ENCODE measurements at places on chromosomes 5 and 9.

GRCh38 chr5:93632327-93632726, 49.3 kb downstream of the NR2F1 start:
- DNase-seq = no peak

DNA sequence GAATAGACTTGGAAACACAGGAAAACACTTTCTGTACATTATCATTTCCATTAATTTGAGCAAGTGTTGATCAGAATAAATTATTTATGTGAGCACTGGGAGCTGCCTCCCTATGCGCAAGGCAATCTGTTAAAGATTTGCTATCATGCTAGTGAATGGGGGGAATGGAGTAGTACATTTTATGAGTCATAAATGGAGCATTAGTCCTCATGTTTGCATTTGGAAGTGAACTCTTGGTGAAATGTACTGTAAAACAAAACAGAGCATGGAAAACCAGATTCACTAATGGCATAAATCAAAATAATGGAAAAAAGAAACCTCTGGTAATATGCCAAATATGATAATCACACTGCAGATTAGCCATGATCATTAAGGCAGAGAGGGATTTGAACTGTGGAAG, 40.5 kb upstream of the TMC1 start:
- no peak for DNase-seq

DNA sequence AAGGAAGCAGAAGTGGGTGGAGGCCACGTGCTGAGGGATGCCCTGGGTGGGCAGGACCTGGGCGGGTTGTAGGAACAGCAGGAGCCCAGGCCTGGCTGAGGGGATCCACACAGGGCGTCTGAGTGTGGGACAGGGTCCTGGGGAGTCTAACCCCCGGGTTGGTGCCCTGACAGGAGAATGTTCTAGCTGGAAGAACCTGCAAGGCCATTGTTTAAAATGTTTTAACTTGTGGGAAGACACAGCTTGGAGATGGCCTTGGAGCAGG, 33.9 kb upstream of the SUSD3 start:
- DNase-seq = no peak

DNA sequence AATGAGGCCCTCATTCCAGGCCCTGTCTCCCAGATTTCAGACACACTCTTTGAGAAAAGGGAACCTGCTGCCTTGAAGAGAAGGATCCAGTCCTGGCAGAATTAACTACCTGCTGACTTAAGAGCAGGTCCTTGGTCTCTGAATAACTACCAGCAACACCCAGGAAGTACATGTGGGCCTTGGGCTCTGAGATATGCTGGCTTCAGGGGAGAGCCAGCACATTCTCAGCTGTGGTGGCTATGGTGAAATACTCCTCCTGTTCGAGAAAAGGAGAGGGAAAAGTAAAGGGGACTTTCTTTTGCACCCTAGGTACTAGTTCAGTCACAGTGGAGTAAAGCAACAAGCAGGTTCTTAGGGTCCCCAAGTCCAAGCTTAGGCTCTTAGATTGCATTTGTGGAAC, 120.0 kb downstream of the HMHB1 start:
- DNase-seq = no peak

- DNase-seq = no peak
Observed at GRCh38 chr5:103951776-103952175, 389.2 kb upstream of the NUDT12 start.

GRCh38 chr5:171427318-171428167, 8.1 kb downstream of the FGF18 start:
- DNase-seq = no peak

- DNase-seq = no peak
Observed at GRCh38 chr9:127561491-127562278, 50.4 kb upstream of the STXBP1 start.

GRCh38 chr9:23658376-23659258, 167.4 kb downstream of the ELAVL2 start:
- DNase-seq = no peak

DNA sequence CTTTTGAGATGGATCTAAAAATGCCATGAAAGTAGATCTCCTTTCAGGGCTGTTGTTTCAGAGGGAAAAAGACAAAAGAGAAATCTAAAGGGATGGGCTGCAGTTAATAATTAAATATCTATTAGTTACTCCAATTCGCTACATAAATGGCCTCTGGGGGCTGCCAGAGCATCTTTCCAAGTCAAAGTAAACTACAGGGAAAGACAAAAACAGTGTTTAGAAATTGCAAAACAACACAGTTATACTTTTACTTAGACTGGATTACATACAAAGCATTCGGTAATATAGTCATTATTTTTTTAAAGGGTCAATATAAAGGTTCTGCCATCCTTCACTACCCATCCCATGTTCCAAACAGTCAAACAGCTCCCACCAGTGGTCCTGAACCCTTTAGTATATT, 853.5 kb upstream of the DMAC1 start:
- no peak for DNase-seq

GRCh38 chr5:112116371-112116770, 302.7 kb downstream of the EPB41L4A start:
- no peak for DNase-seq

- DNase-seq = no peak
Observed at GRCh38 chr9:125151730-125152129, 8.4 kb upstream of the SCAI start.

DNA sequence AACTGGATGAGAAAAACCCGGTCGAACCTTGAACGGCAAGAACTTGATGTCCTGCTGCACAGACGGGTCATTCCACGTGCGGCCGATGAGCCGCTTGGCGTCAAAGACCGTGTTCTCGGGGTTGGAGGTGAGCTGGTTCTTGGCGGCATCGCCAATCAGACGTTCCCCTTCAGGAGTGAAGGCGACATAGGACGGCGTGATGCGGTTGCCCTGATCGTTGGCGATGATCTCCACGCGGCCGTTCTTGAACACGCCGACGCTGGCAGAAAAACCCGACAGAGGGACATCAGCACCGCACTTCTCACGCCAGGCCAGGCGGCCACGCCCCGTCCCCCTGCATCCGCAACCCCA, 519 bp downstream of the HSPA5 start:
- peak; percentile 15 for DNase-seq

GRCh38 chr5:91129748-91130147, 253.4 kb downstream of the ARRDC3 start:
- DNase-seq = no peak

- no peak for DNase-seq
Observed at GRCh38 chr5:2776337-2777302, 25.1 kb upstream of the IRX2 start.

DNA sequence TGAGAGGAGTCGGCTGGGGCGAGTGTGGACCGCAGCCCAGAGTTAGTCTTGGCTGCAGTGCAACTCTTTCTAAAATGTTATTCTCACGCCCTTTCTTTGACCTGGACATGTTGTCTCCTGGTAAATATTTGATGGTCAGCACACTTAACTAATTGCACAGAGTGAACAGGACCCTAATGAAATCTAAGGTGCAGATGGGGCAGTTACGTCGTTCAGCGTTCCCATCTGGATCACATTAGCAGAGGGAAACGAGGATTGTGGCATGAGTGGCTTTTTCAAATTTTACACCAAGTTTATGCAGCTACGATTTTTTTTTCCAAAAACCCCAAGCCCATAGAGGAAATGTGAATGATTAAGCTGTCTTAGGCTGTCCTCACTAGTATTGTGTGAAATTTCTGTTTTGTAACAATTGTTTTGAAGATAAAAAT, 483 bp downstream of the C9orf85 start:
- no peak for DNase-seq

GRCh38 chr5:50929174-50929573, 262.7 kb downstream of the PARP8 start:
- DNase-seq = no peak

- no peak for DNase-seq
Observed at GRCh38 chr5:73820326-73820725, 194.3 kb downstream of the ARHGEF28 start.

DNA sequence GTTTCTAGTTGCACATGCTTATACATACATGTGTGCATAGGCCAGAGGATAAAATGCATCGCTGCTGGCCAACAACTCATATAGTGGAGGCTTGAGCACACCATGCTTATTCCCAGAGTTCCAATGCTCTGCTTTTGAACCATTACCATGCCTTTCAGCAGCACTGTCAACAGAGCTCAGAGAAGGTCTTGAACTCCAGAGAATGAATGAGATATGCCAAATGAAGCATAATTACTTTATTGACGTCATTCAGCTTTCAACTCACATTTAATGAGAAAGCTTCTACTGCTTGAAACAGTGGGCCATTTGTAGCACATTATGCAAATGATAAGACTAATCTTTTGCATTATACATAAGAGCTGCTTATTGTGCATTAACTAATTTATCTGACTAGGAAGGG, 765.3 kb upstream of the GRAMD2B start:
- DNase-seq = no peak

GRCh38 chr5:85671223-85671970, 946.3 kb upstream of the COX7C start:
- no peak for DNase-seq

DNA sequence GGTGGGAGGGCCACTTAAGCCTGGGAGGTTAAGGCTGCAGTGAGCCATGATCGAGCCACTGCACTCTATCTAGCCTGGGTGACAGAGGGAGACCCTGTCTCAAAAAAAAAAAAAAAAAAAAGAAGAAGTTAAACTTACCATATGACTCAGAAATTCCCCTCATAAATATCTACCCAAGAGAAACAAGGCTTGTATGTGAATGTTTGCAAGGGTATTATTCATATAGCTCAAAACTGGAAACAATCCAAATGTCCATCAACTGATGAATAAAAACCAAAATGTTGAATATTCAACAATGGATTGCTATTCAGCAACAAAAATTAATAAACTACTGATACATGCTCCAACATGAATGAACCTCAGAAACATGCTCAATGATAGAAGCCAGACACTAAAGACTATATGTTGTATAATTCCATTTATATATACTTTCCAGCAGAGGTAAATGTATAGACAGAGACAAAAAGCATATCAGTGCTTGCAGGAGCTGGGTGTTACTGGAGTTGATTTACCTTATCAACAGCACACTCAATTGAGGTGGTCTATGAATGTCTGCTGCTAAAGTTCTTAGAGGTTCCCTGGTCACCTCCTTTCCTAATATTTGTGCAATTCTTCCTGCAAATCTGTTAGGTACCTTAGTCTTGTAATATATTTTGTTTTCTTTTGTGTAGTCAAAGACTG, 5.3 kb upstream of the SREK1 start:
- DNase-seq = no peak

DNA sequence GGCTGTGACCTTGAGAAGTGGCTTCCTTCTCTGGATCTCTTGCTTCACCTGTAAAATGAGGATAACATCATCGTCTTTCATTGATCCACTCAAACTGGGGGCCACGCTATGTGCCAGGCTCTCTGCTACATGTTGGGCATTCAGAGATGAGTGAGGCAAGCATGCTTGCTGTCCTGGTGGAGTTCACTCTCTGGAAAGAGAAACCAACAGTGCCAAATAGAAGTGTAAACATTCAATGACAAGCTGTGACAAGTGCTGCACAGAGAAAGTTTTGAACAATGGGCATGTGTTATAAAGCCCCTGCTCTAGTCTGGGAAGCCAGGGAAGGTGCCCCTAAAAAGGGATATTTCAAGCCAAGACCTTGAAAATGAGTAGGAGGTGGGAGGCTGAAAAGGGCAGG, 50.9 kb upstream of the AFAP1L1 start:
- no peak for DNase-seq

- no peak for DNase-seq
Observed at GRCh38 chr5:43041110-43041668, 1.1 kb upstream of the ANXA2R start.

- DNase-seq = no peak
Observed at GRCh38 chr5:19795218-19795617, 192.8 kb downstream of the CDH18 start.

DNA sequence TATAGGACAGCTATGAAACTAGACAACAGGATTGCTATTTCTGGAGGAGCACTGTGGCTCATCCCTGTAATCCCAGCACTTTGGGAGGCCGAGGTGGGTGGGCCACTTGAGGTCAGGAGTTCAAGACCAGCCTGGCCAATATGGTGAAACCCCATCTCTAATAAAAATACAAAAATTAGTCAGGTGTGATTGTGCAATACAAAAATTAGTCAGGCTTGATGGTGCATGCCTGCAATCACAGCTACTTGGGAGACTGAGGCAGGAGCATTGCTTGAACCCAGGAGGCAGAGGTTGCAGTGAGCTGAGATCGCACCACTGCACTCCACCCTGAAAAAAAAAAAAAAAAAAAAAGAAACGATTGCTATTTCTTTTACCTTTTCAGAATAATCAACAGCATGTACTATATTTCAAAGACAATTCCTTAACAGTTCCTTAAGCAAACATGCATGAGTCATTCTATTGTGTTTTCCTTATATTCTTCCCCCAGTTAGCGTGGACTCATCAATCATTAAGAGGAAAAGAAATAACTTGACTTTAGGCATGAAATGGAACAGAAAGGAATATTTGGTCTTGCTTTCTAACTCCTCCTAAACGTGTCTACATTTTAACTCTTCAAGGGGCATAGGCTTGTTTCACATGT, 162.6 kb downstream of the TAF11L14 start:
- no peak for DNase-seq

GRCh38 chr5:139668924-139669661, 20.9 kb downstream of the CXXC5 start:
- no peak for DNase-seq

- DNase-seq = no peak
Observed at GRCh38 chr5:146779211-146779869, 99.2 kb downstream of the PPP2R2B start.

GRCh38 chr9:89801341-89801740, 196.5 kb downstream of the GADD45G start:
- DNase-seq = no peak

DNA sequence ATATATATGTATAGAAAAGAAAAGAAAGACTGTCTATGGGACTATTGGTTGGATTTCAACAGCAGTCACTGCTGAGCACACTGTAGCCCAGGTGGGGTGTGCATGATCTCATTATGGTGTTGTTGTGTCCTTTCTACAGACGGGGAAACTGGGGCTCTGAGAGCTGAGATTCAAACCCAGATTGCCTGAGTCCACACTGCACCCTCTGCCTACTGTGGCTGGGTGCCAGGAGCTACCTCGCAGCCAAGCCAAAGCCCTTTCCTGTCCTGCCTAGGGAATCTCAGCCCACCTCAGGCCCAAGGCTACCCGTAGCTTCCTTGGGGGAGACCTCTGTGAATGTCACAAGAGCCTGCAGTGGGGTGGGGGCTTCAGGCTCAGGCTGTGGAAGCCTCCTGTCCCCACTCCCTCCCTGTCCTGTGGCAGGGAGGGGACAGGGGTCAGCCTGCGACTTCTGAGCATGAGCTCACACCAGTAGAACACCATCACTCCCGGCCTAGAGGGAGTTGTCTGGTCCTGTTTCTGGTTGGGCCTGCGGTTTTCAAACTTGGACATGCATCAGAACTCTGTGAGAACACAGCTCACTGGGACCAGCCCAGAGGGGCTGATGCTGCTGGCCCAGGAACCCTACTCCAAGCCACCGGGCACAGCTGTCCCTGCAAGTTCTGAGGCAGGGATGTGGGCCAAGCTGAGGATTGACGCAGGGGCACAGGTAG, 7.9 kb upstream of the NINJ1 start:
- no peak for DNase-seq

GRCh38 chr5:32421075-32421474, 23.5 kb downstream of the ZFR start:
- no peak for DNase-seq

DNA sequence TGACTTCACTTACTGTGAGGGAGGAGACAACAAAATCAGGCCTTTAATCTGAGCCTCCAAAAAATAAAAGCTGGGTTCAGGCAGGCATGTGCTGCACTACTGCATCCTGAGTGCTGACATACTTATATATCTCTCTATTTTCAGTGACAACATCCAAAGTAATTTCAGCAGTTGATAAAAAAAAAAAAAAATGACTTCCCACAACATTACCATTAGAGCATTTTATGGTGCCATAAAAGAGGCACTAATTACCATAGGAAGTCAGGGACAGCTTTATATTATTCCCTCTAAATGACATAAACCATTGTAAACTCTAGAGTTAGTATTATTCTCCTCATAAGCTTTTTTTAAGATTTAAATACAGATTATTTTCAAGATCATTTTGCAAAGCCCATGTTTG, 346.1 kb downstream of the SLCO4C1 start:
- no peak for DNase-seq

Measured in activated CD4-positive, alpha-beta T cell treated with anti-CD3 and anti-CD28 coated beads, Interleukin-2, amount 50 U/mL, for 24 hours (primary cell).